ENCODE measurements at places on chromosomes 1 and 21.

GRCh38 chr1:156707417-156708217 is 2.2 kb upstream of the CRABP2 start:
- no peak for DNase-seq

- peak; percentile 82 for DNase-seq
These were observed 71.8 kb downstream of the DISP3 start for GRCh38 chr1:11550664-11551283.

GRCh38 chr1:168159979-168160378 is 18.8 kb upstream of the TIPRL start:
- DNase-seq, result no peak

- DNase-seq, result no peak
These were observed 197.1 kb downstream of the KCNK2 start for GRCh38 chr1:215279682-215280081.

GRCh38 chr1:107831921-107832320 is 133.1 kb downstream of the VAV3 start:
- DNase-seq, result no peak

DNA sequence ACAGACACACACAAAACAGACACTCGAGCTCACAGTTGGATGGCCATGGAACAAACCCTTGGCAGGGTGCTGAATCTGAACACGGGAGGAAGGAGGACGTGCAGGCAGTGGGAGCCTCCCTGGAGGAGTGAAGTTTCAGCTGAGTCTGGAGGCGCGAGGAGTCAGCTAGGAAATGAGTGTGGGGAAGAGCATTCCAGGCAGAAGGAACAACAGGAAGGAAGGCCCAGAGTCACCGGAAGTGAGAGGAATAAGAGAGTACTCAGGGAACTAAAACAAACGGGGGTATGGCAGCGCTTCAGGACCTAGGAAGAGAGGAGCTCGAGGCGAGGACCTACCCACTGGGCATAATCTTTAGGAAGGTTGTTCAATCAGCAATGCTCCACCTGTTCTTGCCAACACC is 137.3 kb downstream of the SYF2 start:
- no peak for DNase-seq

DNA sequence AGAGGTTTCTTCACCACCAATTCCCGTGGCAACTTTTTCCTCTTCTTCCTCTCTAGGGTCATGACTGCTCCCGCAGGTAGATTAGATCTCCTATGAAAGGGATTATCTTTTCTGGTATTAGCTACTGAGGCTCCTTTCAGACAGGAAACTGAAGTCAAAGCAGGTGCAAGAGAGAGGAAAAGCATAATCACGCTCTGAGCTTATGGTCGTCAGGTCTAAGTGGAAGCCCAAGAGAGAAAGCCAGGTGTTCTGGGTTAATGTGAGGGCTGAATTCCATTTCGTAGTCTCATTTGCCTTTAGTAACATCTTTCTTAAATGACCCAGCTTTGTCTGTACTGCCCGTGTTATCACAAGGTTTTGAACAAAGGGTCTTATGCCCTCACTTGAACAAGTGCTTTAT is 8.3 kb upstream of the MAP3K21 start:
- no peak for DNase-seq

DNA sequence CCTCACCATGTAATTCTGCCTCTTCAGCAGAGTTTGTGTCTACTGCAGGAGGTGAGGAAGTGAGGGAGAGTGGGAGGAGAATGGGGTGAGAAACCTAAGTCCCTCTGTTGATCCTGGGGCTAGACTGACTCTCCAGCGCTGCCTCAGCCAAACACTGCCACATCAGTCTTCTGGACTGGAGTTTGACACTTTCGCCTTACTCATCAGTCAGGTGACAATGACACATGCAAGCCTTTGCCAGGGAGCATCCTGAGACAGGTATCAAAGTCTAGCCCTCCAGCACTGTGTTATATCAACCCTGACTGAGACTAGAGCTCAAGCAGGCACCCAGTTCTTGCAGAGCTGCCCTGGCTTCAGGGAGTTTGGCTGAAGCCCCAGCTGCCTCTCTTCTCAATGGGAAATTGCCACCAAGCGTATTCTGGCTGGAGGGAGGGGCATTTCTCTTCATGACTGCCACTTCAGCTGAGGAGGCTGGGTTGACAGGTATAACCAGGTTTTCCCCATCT is 33.3 kb upstream of the SUCO start:
- no peak for DNase-seq

- no peak for DNase-seq
These were observed 2.1 kb downstream of the GNAT2 start for GRCh38 chr1:109617291-109617801.

- DNase-seq, result no peak
These were observed 63.0 kb upstream of the RGS1 start for GRCh38 chr1:192512426-192513162.

Measured in retina (tissue), 1 donor.